ENCODE measurements at places on chromosomes 4 and X.

DNA sequence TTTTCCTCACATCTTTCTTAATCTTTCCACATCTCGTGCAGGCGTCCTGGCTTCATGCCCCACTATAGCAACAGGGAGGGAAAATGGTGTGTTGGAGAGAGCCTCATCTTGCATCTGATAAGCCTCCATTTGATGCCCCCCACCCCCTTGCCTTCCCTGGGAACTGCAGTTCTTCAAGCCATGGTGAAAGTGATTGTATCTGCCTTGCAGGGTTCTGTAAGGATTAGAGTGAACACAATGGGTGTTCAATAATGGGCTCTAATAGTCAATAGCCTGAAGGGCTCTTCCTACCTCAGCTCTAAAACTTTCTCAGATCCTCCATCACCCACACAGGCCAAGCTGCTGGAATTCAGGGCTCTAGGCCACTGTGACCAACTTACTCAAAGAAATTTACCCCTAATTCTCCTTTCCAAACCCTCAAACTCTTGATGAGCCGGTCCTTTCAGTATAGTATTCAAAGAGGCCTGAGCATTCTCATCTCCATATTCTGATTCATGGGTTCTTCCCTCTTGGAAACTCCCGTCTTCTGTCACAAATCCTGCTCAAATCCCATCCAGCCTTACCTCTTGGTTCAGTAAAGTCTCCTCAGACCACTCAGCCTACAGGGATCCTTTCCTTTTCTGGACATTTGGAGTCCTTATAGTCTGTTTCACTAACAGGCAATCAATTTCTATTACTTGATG lies 128.3 kb upstream of the TRIM2 start:
- no peak for DNase-seq

DNA sequence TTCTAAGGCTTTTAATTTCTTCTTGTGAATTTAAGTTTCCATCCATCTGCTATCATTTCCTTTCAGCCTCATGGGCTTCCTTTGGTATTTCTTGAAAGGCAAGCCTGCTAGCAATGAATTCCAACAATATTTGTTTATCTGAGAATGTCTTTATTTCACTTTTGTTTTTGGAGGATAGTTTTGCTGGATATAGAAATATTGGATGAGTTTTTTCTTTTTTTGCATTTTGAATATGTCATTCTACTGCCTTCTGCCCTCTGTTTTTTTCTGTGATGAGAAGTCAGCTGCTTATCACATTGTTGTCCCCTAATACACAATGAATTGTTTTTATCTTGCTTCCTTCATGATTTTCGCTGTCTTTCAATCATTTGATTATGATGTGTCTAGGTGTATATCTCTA lies 13.2 kb upstream of the SORCS2 start:
- DNase-seq = no peak

DNA sequence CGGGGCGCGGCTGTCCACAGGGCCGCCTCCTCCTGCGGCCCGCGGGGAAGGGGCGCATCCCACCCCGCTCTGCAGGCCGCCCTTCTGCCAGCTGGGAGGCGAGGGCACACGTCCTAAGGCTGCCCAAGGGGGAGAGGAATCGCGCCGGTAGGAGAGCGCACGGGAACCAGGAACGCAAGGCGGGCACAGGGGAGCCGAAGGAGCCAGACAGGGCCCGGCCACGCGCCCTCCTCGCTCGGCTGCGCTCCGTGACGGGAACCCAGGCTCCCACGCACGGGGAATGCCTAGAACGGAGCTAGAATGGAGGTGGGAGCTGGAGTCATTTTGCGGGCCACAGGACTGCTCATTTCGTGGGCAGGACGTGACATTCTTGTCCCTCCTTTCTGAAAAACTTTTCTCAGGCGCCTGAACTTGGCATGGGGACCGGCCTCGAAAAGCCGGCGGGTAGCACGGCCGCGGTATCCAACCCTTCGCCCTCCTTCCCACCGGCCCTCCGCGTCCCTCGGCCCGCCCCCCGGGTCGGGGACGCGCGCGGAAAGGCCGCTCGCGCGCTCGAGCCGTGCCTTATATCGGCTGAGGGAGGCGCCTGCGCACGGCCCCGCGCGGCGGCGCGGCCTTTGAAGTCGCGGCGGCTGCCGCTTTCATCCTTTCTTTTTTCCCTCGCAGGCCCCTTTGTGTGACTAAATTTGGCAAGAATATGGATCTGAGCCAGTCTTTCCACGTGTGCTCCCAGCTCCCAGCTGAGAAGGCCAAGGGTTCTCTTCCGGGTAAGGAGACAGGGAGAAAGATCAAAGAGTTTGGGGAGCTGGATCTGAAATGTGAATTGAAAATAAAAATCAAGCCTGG lies 4.2 kb upstream of the LEF1 start:
- peak; percentile 4 for DNase-seq

DNA sequence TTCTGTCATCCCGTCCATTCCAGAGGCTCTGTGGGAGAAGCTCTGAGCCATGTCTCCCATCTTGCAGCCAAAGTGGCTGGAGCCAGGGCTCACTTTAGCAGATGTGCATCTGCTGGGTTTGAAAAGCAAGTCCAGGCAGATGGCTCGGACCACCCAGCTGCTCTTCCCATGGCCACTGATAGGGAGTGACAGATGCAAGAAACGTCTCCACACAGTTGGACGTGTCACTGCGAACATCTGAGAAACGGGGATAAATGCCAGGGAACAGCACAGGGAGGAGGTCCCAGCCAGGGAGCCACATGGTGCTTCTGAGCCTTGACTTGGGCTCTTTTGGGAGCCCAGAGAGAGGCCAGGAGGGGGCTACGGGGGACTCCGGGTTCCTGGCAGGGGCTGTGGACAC lies 242.3 kb downstream of the AFAP1 start:
- no peak for DNase-seq

DNA sequence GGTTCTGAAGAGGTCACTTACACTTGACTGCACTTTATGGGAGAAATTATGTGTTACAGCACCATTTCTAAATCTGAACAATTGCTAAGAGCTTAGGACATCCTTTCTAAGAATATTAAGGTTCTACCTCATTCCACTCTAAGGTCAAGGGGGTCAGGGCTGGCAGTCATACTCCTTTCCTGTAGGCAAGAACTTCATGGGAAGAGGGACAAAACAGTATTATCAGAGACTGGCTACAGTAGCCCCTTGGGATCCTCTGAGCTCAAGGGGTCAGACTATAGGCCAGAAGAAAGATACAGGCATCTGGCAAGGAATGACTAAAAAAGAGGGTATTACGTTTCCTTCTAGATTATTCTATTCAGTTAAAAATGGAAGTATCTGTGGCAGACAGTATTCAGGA lies 115.1 kb downstream of the RASL11B start:
- no peak for DNase-seq

DNA sequence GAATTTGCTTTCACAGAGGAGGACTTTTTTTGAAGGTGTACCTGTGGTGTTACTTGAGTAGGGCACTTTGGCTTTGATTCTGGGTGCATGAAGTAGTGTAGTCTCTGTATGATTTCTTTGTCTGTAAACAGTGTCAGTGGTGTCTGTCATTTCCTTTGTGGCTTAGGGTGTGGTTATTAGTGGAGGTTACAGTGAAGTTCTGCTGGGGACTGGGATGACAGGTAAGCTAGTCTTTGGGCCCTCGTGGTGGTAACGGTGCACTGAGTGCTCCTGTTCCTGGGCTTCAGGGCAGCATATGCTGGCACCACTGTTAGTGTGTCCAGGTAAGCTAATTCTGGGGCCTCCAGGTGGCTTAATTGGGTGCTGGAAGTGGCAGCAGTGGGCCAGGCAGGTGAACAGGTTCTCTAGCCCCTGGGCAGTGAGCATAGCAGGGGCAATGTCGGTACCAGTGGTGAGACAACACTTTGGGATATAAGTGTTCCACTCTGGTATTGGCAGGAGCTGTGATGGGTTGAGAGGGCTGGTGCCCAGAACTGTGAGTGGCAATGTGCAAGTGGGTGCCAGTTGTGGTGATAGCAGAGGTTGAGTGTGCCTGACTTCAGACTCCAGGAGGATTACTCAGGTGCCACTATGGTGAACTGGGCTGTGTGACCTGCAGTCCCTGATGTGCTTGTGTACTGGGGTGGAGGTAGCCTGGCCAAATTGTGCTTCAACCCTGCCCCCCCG lies 26.0 kb upstream of the VSIG1 start:
- no peak for DNase-seq

- no peak for DNase-seq
Measured at GRCh38 chr4:27148211-27148895, 287.7 kb downstream of the STIM2 start.

DNA sequence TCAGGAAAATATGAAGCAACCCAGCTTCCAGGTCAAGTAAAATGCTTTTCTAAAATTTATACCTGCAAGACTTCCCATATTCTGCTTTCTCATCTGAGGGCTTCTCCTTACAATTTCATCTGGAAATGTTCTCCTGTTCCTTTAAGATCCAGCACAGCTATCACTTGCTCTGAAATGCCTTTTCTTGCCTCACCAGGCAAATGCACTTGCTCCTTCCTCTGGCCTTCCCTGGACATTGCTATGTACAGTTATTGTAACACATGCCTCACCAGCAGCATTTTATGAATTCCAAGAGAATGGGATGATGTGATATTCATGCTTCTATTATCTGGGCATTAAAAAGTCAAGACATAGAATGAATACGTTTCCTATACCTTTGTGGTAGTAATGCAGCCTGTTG lies 842.1 kb upstream of the INTU start:
- no peak for DNase-seq

DNA sequence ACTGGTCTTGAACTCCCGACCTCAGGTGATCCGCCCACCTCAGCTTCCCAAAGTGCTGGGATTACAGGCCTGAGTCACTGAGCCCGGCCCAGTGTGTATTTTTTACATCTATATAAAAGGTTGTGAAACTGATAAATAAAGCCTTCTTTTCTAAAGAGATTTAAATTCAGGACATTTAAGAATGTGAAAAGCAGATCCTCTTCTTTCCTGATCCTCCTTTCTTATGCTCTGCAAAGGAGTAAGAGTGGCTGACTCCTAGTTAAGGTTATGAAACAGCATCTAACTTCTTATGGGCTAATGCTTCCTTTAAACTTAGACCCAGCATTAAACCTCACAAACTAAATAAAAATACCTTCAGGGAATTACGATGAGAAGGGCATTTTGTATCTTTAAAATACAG lies 197.7 kb upstream of the MAB21L2 start:
- DNase-seq = no peak

Data from NCI-H2171 (cell line).